ENCODE measurements at places on chromosomes 4 and X.

DNA sequence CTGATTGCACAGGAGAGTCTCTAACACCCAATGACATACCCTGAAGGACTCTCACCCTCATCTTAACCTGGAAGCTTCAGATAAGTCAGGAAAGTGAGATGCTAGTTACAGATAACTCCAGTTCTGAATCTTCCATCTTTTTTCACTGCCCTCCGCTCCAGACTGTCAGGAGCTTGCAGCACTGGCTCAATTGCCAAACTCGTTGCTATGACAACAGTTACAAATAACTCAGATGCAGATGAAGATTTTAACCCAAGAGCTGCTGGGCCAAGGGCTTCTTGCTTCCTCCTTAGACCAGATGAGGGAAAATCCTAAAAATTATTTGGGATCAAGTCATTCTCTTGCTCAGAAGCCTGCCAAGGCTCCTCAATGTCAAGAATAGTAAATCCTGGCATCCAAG is 109.1 kb upstream of the HUWE1 start:
- no peak for DNase-seq

DNA sequence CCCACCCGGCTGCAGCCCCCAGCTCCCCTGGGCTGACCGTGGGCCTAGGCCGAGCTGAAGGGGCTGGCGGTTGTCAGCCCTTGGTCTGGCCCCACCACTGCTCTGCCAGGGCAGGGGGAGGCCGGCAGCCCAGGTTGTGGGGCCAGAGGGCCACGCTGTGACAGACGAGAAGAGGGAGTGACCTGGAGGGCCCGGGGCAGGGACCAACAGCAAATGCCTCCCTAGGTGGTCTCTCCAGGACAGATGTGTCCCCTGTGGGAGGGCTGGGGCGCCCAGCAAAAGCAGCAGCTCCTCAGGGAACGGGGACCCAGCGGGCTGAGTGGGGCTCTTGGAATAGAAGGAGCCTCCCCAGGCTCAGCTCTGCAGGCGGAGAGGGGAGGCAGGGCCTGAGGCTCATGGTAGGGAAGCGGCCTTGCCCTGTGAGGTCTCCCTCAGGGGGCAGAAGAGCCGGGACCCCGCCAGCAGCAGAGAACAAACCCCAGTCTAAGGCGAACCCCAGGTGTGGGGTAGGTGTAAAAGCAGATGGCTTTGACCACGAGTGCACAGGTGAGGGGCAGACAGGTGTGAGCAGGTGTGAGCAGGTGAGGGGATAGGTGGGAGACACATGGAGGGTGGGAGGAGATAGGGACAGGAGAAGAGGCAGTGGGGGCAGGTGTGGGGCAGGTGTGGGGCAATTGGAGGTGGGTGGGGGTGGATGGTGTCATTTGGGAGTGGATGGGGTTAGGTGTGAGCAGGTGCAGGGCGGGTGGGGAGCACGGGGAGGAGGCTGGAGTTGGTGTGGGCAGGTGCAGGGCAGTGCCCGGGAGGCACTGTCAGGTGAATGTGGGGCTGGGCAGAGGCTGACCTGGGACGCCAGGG is 34.1 kb upstream of the SPON2 start:
- DNase-seq = peak; percentile 1

- DNase-seq = no peak
These were observed 655.0 kb downstream of the GRXCR1 start for GRCh38 chr4:43547561-43547960.

DNA sequence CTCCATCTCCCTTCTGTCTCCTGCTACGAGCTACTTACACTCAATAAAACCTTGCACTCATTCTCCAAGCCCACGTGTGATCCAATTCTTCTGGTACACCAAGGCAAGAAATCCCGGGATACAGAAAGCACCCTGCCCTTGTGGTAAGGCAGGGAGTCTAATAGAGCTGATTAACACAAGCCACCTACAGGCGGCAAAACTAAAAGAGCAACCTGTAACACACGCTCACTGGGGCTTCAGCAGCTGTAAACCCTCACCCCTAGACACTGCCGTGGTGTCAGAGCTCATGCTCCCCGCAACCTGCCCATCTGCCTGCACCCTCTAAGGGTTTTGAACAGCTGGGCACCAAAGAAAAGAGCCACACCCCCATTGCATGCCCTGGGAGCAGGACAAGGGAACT is 755.4 kb upstream of the HTR2C start:
- no peak for DNase-seq

GRCh38 chr4:94208266-94208665 is 601 bp downstream of the SMARCAD1 start:
- no peak for DNase-seq

- no peak for DNase-seq
These were observed 5.1 kb downstream of the CTSO start for GRCh38 chr4:155948541-155948940.

All from activated CD8-positive, alpha-beta T cell treated with anti-CD3 and anti-CD28 coated beads for 36 hours (primary cell).